NCI-H460 (cell line): ENCODE measurements at places on chromosomes 7 and 10.

- DNase-seq = no peak
Measured at GRCh38 chr10:20040012-20040411, 223.8 kb downstream of the PLXDC2 start.

DNA sequence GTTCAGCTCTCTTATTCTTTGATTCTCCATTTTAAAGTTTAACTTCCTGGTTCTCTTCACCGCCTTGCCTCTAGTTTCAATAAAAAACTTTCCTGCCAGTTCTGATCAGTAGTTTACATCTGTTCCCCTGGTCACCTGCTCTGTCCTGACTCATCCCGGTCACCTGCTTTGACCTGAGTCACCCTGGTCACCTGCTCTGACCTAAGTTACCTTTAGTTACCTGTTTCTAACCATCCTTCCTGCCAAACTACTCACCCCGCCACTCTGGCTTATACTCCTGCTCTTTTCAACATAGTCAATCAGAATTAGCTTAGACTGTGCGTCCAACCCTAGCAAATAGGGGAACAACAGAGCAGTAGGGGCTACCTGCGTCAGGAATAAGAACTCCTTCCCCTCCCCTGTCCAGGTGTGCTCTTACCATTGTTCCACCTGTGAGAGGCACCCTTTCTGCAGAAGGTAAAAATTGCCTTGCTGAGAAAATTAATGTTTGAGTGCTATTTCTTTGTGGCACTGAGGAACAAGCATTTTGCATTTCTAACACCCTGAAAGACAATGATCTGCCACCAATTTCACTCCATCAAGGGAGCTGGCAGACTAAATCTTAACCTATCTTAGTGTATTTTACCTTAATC is 263.6 kb downstream of the DOCK4 start:
- no peak for DNase-seq

DNA sequence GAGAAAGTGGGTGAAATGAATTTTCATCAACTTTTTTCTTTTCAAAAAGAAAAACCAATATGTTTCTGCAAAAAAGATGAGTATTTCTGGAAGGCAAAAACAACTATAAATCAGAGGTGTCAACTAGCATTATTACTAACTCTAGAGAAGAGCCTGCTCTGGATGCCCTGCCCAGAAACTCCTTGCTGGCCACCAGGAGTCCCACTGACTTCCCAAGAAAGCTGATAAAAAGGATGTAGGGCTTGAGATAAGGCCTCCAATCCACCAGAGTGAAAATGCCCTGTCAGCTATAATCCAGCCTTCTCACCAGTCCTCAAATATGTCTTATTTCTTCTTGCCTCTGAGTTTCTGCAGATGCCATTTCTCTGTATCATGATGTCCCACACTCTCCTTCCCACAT is 16.7 kb upstream of the FZD1 start:
- no peak for DNase-seq

GRCh38 chr7:102292813-102293798 is 6.4 kb downstream of the SH2B2 start:
- DNase-seq = no peak

DNA sequence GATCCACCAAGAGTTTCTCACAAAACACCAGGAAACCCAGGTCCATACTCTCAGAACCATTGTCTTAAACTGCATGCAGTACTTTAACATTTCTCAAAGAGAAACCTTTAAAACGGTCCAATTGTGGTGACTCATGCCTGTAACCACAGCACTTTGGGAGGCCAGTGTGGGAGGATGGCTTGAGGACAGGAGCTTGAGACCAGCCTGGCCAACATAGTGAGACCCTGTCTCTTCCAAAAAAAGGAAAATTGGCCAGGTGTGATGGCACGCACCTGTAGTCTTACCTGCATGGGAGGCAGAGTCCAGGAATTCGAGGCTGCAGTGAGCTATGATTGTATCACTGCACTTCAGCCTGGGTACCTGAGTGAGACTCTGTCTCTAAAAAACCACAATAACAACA is 97.5 kb upstream of the OIT3 start:
- no peak for DNase-seq

GRCh38 chr10:74705358-74705980 is 120.9 kb upstream of the KAT6B start:
- no peak for DNase-seq

- no peak for DNase-seq
Measured at GRCh38 chr10:22742678-22743077, 28.3 kb upstream of the PIP4K2A start.

GRCh38 chr7:98993024-98993897 is 114.9 kb downstream of the TRRAP start:
- DNase-seq = no peak

DNA sequence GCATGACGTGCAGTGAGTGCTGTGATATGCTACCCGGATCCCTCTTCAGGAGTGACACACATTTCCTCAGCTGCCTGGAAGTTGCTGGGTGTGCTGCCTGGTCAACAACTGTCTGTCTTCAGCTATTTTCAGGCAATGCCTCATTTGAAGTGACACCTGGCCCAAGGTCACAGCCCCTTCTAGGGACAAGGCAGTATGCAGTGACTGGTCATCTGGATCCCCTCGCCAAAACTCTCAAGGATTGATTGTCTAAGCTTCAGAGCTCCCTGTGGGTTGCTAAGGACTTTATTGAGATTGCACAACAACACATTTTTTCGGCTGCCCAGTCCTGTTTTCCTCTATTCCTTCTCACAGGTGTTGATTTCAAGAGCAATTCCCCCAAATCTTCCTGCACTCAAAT is 108.8 kb downstream of the GNAI1 start:
- DNase-seq = no peak

DNA sequence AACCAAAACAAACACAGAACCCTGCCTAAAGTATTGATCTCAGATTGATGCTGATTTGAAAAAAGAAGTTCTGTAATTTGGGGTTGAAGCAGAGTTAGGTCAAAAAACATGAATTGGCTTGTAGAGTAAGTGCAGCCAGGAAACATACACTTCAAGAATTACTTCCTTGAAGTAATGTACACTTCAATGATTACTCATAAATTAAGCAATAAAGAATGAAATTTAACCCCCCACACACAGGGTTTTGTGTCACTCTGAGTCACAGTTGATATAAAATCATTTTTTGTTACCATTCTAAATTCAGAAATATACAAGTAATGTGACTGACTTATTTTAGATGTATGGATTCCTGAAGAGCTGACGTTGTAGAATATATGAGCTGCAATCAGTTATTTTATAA is 622.2 kb downstream of the POM121L12 start:
- DNase-seq = no peak

- no peak for DNase-seq
Measured at GRCh38 chr10:51308116-51308515, 233.8 kb downstream of the PRKG1 start.

- DNase-seq = no peak
Measured at GRCh38 chr7:31991846-31992245, 78.4 kb downstream of the PDE1C start.

DNA sequence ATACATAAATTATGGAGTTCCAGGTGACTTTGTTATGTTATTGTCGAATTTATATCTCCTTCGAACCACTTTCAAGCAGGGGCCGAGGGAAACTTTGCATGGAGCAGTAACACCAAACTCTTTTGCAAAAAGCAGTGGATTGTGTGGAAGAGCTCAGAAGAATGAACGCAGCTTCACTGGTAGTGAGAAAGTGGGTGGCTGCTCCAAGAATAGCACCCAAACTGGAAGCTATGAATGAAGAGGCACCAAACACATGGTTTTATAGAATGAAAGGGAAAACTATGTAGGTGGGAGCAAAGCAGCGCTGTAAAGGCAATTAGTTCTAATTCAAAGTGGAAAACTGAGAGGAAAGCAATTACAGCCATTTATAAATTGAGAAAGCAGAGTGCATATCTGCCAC is 67.2 kb downstream of the CTTNBP2 start:
- no peak for DNase-seq

GRCh38 chr10:93288679-93289634 is 193.2 kb downstream of the MYOF start:
- DNase-seq = peak; percentile 92

GRCh38 chr7:144720149-144720548 is 115.7 kb downstream of the TPK1 start:
- no peak for DNase-seq

DNA sequence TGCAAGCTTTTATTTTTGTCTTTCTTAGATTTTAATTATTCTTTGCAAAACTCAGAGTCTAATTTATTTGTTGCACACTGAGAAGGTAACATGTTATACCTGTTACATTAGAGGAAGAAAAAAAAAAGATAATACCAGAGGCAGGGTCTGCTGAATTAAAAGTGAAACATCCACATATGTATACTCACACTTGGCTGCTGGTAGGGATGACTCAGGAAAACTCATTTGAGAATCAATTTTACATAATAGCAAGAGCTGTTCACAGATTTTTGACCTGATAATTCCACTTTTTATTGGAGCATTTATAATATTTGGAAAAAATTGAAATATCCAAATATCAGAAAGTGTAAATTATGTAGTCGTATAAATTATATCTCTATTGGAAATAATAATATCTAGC is 78.1 kb upstream of the CCDC6 start:
- DNase-seq = no peak

DNA sequence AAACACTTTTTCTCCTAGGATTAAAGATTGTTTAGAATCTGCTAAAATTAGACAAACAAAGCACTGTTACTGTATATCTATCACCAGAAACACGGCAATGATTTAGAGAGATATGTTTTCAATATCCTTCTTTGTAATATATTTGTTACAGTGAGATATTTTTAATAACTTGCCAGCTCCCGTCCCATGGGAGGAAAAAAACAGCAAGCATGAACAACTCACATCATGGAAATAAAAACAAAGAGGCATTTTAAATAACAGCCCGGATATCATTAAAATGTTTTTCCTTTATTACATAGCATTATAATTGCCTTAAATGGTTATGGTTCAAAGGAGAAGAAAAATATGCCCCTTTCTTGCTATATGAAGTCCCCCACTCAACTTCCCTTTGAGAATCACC is 272.1 kb downstream of the BMPER start:
- no peak for DNase-seq

DNA sequence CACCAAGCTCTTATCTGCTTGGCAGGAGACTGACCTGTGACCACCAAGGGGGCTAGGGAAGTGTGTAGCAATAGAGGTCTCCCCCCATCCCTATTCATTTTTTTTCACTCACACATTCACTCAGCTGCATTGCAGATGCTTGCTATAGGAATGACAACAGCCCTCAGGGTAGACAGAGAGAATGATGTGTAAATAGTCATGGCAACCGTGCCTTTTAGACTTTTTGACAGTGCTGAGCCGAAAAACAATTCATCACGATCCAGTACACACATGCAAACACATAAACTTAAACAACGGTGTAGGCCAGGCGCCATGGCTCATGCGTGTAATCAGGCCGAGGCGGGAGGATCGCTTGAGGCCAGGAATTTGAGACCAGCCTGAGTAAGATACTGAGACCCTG is 7.6 kb upstream of the ELN start:
- no peak for DNase-seq

- DNase-seq = no peak
Measured at GRCh38 chr10:63799521-63800300, 278.5 kb downstream of the REEP3 start.

- no peak for DNase-seq
Measured at GRCh38 chr7:156819733-156820295, 73.2 kb downstream of the LMBR1 start.

GRCh38 chr7:80334196-80334595 is 177.7 kb downstream of the GNAT3 start:
- DNase-seq = no peak

GRCh38 chr10:132162021-132162531 is 24.7 kb upstream of the DPYSL4 start:
- no peak for DNase-seq

DNA sequence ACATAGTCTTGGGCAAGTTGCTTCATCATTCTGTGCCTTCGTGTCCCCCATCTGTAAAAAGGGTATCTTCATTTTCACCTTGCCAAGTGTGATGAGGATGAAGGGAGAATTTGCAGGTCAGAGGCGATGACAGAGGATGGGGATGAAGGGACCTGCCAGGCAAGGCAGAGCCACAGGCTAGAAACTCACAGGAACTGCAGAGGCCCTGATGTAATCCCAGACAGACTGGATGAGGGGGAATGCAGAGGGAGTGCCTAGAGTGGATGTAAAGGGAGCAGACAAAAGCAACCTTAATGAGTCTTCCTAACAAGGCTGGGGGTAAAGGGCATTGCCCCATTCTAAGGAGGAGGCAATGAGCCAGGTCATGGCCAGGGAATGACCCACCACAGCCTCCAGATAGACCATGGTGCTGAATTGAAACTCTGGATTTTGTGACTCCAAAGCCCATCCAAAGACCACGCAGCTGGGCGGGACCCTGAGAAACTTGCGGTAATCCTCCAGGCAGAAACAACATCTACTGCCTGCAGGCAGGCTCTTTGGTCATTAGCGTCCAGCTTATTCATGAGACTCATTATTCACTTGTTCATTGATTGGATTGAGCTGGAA is 1.9 kb downstream of the ANTXRL start:
- DNase-seq = no peak
